ENCODE measurements at places on chromosomes 4 and X. TPM values are rescaled to one million over a fixed set of nuclear protein-coding genes. Genes with fewer than 3 reads are reported as not detected.

GRCh38 chr4:152937336-152938236 is 1.5 kb downstream of the FHDC1 start:
- peak; percentile 35 for DNase-seq

USP26 gene
- total RNA-seq: not detected

- no peak for DNase-seq
These were observed 361.3 kb downstream of the OPHN1 start for GRCh38 chrX:68072041-68072440.

- DNase-seq: no peak
These were observed 400.6 kb upstream of the NR3C2 start for GRCh38 chr4:148842843-148843242.

XKRX gene
- total RNA-seq: 1.0 TPM

GRCh38 chrX:153851981-153852380 is 21.6 kb upstream of the PDZD4 start:
- DNase-seq: no peak

DNA sequence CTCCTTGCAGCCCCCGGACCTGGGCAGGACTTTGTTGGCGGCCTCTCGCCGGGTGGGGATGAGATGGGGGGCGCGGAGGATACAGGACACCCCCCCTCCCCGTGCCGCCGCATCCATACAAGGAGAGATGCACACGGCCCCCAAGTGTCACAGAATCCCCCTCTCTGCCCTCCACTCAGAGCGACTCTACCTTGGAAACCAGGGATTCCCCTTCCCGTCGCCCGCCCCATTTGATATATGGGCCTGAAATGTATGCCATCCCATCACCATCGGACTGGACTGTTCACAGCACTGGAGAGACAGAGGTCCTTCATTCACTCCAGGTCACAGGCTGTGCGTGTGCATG is 426 bp downstream of the PORCN start:
- DNase-seq: peak; percentile 21

GRCh38 chr4:46931981-46932380 is 22.9 kb upstream of the COX7B2 start:
- DNase-seq: peak; percentile 34

DNA sequence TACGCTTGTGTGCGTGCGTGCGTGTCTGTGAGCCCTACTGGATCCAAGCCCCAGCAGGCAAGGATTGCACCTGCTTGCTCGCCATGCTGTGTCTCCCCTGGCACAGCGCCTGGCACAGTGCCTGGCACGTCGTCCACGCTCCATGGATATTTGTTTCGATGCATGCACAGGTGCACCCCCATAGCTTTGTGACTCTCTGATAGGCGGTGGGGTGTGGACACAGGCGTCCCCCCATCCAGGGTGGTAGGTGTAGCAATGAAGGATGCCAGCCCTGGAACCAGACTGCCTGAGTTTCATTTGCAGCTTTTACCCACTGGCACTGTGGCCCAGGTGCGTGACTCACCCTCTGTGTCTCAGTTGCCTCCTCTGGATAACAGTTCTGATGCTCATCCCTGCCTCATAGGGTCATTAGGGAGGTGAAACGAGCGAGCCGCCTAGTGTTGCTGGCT is 20.2 kb downstream of the PIGG start:
- DNase-seq: no peak

DNA sequence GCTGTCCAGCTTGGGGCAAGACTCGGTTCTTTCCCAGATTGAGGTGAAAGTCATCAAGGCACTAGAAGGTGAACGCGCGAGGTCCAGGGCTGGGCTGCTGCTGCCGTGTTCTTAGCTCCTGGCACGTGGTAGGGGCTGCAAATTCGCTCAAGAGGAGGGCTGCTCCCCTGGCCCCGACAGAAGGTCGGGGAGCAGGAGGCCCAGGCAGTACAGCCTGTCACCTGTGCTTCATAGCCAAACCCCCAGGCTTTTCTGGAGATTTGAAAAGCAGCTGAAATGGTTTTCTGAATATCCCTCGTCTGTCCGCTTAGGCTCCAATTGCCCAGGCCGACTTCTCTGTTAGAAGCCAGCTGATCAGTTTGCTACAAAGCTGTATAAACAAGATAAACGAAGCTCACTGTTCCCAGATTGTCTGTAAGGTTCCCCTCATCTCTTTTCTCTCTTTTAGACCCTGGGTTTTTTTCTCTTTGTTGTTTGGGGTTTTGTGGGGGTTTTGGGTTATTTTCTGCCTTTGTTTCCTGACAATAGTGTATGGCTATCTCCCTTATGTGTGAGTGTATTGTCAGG is 60.0 kb upstream of the STX18 start:
- DNase-seq: no peak

DNA sequence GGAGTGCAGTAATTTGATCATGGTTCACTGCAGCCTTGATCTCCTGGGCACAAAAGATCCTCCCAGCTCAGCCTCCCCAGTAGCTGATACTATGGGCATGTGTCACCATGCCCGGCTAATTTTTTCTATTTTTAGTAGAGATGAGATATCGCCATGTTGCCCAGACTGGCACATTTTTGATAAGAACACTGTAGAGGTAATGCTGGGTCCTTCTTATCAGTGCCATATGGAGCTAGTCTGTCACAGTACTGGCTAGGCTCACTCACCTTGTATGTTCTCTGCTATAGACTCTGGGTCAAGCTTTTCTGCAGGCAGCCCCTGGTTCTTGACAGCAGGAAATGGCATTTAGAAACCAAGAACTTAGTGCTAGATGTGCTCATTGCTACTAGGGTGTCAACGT is 53.9 kb downstream of the BCOR start:
- DNase-seq: no peak

DNA sequence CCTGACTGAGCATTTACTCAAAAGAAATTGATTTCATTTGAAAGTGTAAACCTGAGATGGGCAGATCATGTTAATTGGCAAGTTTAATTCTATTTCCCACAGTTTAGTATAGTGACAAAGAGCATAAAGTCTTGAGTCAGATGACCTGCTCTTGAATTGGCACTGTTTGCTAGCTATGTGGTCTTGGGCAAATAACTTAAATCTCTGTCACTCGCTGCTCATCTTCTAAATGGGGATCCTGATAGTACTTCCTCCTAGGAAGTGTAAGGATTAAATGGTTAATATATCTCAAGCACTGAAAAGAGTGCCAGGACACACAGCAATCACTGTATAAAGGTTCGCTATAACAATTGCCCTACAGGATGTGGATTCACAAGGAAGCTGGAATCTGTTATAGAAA is 242.8 kb upstream of the JADE1 start:
- no peak for DNase-seq

- DNase-seq: no peak
These were observed 1215.8 kb downstream of the RAPGEF2 start for GRCh38 chr4:160318567-160319220.

DNA sequence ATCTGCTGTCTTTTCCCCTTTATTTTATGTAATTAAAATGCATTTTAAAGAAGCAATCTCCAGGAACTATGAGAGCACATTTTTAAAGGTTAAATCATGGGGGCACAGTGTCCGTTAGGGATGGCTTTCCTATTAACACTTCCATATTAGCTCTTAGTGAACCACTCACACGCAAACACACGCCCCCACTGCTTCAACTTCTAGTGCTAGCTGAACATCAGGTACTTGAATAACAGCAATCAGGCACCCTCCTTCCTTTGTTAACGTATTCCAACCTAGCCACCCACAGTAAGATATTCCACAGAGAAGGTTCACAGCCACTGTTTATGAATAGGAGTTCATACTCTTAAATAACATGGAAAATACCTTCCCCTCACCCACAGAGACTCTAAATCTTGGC is 9.3 kb downstream of the TMEM255A start:
- no peak for DNase-seq

ATP1B4 gene
- not detected for total RNA-seq

DNA sequence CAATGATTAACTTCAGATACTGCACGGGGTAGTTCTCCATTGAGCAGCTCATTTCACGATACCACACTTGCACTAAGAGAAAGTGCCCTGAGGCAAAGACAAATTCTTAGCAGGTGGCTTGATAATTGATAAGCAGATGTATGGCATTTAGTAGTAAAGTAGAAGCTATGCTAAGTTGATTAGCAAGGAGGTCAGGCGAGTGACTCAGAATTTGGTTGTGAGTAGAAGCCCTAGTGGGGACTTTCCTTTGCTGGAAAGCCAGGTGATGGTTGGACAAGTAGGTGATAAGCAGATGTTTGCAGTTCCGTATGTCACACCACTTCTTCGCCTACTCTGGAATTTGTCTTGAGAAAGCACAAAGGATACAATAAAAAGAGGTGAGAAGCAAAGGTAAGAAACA is 58.7 kb downstream of the TLL1 start:
- DNase-seq: no peak

DNA sequence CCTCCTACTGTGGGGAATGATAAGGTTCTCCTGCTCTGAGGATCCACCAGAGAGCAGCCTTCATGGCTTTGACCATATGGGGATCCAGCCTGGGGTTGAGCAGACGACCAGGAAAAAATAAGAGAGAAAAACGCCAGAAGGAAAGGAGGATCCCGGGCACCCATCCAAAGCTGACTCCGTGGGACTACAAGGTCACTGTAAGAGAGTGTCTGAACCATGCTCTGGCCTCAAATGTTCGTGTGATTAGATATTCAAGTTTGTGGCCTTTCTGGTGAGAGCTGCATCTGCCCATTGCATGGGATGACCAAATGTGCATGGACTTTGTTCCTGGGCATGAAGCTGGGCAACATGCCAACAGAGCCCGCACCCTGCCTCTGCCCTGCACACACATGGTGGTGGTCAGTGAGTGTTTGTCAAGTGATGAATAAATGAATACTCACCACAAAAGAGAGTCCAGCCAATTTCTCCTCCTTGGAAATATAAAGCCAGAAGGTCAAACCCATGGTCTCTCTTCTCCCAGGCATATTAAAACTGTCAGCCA is 346.0 kb upstream of the GATB start:
- no peak for DNase-seq

GRCh38 chr4:95045429-95045828 is 287.7 kb downstream of the BMPR1B start:
- DNase-seq: no peak

GRCh38 chr4:5905714-5906113 is 12.8 kb upstream of the CRMP1 start:
- DNase-seq: no peak

DNA sequence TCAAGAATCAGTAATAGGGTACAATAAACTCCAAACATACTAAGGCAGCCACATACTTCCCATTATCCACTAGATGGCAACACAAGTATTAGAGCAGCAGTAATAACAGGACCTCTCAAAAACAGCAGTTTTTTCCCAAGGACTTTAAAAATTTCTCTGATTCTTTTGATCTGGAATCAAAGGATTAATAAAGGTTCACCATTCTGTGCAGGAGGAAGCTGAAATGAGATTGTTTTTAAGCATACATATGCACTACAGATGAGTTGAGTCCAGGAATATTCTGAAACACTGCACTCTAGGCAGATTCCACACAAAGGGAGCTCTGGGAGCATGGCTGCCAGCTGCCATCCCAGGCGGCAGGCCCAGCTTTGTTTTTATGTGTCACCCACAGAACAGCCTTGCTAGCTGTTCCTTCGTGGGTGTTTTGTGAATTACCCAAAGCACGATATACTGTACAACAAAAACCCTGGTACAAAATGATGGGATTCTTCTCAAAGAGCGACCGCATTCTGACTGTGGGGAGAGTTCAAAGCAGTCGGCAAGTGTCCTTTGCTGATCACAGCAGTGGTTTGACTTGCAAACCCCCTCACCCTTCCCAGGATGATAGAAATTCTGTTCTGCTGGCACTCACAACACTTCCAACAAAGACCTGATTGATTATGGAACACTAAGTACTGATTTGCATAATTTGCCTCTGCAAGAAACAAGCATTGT is 61.0 kb downstream of the STX18 start:
- no peak for DNase-seq

GLRA3 gene
- total RNA-seq: not detected

GRCh38 chr4:143019351-143019750 is 165.4 kb upstream of the USP38 start:
- no peak for DNase-seq

DLG3 gene
- total RNA-seq: 27.8 TPM

NOX1 gene
- total RNA-seq: not detected

PLAC1 gene
- not detected for total RNA-seq

DNA sequence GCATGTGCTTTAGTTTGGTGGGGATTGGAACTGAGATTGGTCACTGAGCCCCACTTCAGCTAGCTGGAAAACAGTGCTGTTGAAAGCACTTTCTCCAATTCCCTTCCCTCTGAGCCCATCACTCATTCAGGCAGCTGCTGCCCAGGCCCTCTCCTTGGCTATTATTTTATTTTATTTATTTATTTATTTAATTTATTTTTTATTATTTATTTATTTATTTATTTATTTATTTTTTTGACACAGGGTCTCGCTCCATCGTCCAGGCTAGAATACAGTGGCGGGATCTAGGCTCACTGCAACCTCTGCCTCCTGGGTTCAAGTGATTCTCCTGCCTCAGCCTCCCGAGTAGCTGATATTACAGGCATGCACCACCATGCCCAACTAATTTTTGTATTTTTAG is 51.8 kb upstream of the RBPJ start:
- no peak for DNase-seq

GRCh38 chrX:13024986-13025385 is 19.4 kb downstream of the FAM9C start:
- DNase-seq: no peak

Data from activated CD4-positive, alpha-beta T cell treated with anti-CD3 and anti-CD28 coated beads for 36 hours (primary cell).